ENCODE measurements at places on chromosomes 4 and X.

GRCh38 chr4:9764155-9764696 is 17.2 kb upstream of the DRD5 start:
- no peak for DNase-seq

- DNase-seq = no peak
These were observed 100.0 kb downstream of the ADAMTS3 start for GRCh38 chr4:72468904-72469502.

DNA sequence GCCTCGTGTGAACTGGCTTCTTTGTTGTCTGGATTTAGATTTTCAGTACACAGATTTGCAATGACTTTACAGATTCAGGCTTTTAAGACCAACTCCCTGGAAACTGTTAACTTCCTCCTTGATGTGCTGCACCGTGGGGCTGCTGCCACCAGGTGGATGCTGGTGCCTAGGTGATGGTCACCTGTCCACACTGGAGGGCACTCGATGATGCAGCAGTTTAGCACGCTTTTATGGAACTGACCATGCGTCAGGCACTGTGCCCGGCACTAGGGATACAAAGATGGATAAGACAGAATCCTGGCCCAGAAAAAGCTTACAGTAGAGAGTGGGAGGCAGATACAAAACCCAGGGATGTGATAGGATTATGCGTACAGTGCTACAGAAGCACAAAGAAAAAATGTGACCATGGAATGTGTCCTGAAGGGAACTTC is 180.7 kb downstream of the CEP135 start:
- no peak for DNase-seq

- no peak for DNase-seq
These were observed 598.7 kb upstream of the TECRL start for GRCh38 chr4:65007841-65008439.

DNA sequence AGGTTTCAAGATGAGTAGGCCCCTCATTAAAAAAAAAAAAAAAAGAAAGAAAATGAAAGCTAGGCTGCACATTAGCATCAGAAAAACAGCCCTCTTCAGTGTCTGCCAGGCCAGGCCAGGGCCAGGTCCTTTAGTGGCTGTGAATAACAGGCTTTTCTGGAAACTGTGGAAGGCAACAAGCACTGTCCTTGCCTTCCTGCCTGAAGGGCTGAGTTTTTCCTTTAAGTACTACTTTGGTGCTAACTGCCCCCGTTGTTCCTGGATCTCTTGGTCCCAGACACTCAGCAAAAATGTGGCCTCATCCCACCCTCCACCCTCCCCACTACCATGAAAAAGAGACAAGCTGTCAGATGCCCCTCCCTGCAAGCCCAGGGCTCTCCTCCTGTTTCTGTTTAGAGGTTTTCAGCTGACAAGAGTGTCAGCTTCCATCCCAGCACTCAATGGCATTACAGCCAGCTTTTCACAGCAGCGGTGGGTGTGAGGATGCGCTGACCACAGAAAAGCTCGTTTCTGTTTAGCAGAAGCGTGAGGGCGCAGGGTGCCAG is 174.2 kb downstream of the NHS start:
- no peak for DNase-seq

DNA sequence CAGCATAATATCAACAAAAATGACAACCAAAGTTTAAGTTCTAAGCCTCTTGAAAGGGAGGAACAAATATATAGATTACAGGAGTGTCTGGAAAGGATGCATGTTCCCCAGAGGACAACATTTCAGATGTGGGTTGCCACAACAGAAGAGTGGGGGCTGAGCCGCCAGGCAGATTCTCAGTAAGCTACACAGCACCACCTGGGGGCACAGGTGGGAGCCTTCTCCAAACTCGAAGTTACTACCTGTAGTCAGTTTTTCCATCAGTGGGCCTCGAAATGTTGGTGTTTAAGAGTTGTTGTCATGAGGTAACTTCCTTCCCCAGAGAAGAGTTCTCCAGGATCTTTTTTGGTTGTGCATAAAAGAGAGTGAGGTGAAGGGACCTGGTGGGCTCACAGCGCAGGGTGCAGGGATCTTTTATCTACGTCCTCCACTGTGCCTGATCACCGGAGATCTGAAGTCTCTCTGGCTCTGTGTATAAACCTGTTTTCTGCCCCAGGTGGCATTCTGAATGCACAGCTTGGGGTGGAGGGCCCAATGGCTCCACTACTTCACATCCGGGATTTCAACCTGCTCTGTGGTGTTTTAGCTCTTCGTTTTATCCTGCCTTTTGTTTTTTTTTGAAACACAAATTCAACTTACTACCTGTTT is 58.4 kb upstream of the STS start:
- DNase-seq = peak; percentile 46

GRCh38 chrX:37912777-37913176 is 65.4 kb upstream of the DYNLT3 start:
- DNase-seq = no peak

- no peak for DNase-seq
These were observed 723.6 kb downstream of the TRAM1L1 start for GRCh38 chr4:116361790-116362189.

DNA sequence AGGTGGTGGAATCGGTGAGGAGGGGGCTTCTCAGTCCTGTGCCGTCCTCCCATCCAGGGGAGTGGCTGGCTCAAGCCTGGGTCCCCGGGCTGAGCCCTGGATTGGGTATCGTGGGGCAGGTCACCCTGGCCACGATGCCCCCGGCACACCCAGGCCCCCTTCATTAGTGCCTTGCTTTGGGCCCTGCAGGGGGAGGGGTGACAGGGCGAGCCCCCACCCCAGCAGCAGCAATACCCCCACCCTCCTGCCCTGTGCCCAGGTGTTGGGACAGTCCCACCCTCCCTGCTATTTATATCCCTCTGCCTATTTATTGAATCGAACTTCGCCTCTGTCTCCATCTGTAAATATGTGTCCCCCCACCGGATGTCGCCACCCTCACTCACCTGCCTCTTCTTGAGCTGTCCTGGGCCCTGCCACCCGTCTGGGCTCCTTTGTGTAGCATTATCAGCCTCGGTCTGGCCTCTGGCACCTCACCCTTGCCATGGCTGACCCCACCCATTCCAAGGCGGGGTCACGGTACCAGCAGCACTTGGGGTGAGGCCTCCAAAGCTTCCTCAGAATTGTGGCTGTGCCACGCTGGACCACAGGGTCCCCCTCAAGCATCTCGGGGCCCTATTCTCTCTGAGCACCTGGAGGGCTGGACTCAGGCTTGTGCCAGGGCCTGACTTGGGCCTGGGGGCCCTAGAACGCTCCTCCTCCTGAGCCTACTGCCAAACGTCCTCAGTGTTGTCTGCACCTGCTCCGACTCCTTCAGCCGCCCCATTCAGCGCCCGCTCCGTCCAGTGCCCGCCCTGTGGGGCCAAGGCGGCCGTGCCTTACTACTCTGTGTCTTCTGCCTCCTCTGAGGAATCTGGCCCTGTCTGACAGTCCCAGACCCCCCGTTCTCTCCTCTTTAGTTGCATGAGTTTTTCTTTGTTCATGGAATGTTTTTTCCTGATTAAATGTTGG is 6.1 kb downstream of the LAGE3 start:
- no peak for DNase-seq

DNA sequence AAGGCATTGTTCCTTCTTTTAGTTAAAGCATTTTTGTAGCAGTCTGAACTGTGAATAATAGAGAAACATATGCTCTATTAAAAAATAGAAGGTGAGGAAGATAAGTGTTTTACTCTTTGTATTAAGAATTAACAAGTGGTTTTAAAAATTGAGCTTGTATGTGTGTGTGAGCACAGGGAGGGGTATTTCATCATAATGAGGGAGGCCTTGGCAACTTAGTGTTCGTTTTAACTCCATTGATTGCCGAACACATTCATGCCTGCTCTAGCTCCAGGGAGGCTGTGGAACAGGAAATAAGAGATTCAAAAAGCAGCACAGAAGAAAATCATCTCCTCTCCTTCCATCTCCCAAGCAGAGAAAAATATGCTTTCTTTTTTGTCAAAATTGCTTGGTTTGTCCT is 14.8 kb downstream of the SHROOM3 start:
- no peak for DNase-seq

GRCh38 chr4:158801066-158801465 is 32.2 kb downstream of the FNIP2 start:
- no peak for DNase-seq

- DNase-seq = no peak
These were observed 342.3 kb upstream of the GRID2 start for GRCh38 chr4:91961504-91961903.

GRCh38 chr4:123133397-123134050 is 211.1 kb upstream of the NUDT6 start:
- no peak for DNase-seq

GRCh38 chr4:13905543-13905942 is 278.0 kb upstream of the BOD1L1 start:
- no peak for DNase-seq

- no peak for DNase-seq
These were observed 269.4 kb downstream of the IL15 start for GRCh38 chr4:141905751-141906150.

GRCh38 chrX:118565853-118566252 is 70.2 kb downstream of the DOCK11 start:
- no peak for DNase-seq

DNA sequence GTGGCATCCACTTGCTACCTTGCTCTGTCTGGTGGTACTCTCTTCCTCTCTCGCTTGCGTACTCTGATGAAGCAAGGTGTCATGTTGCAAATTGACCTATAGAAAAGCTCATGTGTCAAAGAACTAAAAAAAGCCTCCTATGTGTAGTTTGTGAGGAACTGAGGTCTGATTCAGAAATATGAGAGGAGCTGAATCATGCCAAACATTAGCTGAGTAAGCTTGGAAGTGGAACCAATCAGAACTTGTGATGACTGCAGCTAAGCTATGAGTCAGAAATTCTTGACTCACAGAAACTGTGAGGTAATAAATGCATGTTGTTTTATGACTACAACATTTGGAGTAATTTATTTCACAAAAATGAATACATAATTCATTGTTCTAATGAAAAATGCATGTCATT is 2138.8 kb downstream of the PCDH7 start:
- no peak for DNase-seq

DNA sequence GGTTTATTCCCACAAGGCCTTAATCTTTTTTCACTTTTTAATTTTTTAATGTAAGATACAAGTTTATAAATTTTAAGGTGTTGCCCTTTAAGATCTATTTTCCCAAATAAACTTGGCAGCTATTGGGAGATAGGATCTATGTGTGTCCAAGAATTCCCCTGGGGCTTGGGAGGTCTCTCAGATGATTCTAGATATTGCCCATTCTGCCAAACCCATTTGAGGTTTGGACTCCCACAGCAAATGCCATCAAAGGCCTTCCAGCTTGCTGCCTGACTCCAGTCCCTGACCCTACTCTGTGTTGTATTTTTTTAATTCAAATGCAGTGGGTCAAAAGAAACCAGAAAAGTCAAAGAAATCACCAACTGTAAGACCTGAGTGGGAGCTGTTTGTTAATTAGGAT is 120.0 kb upstream of the CHRDL1 start:
- DNase-seq = no peak

DNA sequence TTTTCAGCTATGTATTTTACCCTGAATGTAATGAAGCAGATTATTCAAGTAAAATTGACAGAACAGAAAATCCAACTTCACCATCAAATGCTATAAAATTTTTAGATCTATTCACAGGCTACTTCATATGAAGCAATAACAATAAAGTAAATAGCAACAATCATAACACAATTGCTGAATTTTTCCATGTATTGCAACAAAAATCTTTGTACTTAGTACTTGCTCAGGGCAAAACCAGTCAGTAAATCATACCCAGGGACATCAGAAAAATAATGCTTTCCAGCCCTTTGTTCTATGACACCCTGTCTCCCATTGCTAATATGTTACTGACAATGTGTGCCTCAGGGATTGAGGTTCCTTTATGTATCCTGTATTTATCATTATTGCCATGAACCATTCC is 15.5 kb downstream of the TNIP3 start:
- no peak for DNase-seq

DNA sequence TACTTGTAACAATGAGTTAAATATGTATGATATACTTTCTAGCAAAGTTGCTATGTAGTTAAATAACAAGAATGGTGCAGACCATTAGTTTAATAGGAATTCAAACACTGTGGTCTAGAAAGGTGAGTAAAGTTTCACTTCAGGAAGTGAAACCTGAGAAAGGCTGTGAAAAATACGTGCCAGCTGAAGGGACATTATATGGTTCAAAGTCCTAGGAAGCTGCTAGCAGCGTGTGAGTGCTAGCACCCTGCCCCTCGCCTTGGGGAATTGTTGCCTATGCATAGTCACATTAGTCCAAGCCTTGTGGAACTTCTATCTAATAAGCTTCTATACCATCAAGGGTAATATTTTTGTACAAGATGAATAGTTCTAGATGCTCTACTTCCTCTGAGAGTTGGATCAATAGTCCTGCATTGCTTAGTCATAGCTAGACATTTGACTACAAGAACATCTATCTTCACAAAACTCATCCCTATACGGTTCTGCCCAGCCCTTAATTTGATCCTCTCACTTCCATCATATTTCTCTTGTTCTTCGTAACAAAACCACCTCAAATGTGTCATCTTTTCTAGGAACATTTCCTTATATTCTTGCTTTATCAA is 45.8 kb upstream of the ARSJ start:
- DNase-seq = no peak

DNA sequence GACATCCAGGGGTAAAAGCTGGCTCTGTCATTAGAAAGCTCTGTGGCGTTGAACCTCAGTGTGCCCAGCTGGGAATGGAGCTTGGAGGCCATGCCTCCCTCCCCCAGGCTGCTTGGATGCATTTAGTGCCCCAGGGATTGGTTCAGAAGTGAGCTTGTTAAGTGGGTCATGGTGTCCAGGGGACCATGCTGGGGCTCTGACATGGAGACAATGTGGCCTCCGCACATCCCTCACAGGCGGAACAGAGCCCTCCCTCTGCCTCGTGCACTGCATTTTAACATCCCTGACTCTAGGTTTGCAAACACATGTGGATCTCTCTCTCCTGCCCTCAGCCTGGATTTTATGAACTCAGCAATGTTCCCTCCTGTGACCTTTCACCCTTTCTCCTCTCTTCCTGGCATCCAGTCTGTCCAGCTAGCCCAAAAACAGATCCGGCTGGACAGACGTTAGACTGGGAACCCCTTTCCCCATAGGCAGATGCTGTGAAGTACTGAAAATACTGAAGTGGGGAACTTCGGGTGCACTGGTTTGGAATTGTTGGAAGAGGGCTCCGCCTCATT is 81.5 kb downstream of the SORCS2 start:
- no peak for DNase-seq

DNA sequence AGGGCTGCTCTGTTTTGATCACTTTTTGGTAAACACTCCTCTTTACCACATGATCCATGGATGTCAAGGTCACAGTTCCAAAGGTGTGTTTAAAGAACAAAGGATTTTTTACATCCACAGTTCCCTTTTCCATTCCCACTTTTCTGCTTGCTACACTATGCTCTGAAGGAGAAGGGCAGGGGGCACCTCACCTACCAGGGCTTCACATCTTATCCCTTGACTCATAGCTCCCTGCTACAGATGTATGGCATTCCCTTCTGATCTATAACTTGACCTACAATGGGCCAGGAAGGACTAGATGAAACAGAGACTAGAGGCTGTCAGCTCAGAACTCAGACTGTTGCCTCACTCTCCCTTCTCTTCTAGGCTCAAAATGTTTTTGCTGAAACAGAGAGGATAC is 233.1 kb upstream of the RPS6KA3 start:
- DNase-seq = no peak

GRCh38 chrX:15507005-15507404 is 6.4 kb downstream of the BMX start:
- no peak for DNase-seq

- no peak for DNase-seq
These were observed 2.1 kb downstream of the HSD17B11 start for GRCh38 chr4:87388901-87389300.

GRCh38 chr4:80956421-80956820 is 74.1 kb upstream of the BMP3 start:
- no peak for DNase-seq

GRCh38 chr4:184235526-184235925 is 17.9 kb upstream of the ENPP6 start:
- no peak for DNase-seq

GRCh38 chr4:24002330-24002966 is 112.6 kb upstream of the PPARGC1A start:
- no peak for DNase-seq

All from stimulated activated CD8-positive, alpha-beta memory T cell treated with anti-CD3 and anti-CD28 coated beads, Interleukin-4, amount 100 ng/mL, for 4 hours (primary cell).